Uterine smooth muscle cell (primary cell): ENCODE measurements at places on chromosomes 7 and 10. TPM values are rescaled to one million over a fixed set of nuclear protein-coding genes. Genes with fewer than 3 reads are reported as not detected.

Gene TUBAL3
- not detected in 2 replicates for total RNA-seq

Gene TDRD1
- total RNA-seq: 0.44 and 0.62 TPM in 2 replicates

Gene RASA4B
- 0.89 and 5.9 TPM in 2 replicates for total RNA-seq

Gene GPR146
- total RNA-seq: 2.1 and 2.7 TPM in 2 replicates

Gene ENKUR
- under 0.01 and 0.11 TPM in 2 replicates for total RNA-seq

Gene PRSS37
- not detected in 2 replicates for total RNA-seq

Gene KIAA1549
- total RNA-seq: 1.5 and 2.4 TPM in 2 replicates

Gene GPR158
- under 0.01 TPM in 1 of 2 replicates, not detected in the other for total RNA-seq

Gene HABP2
- not detected in 2 replicates for total RNA-seq

Gene CDHR3
- total RNA-seq: 4.0 and 5.9 TPM in 2 replicates

Gene CRYGN
- total RNA-seq: 0.25 TPM in 1 of 2 replicates, not detected in the other
